ENCODE measurements at places on chromosomes 1 and 21.

DNA sequence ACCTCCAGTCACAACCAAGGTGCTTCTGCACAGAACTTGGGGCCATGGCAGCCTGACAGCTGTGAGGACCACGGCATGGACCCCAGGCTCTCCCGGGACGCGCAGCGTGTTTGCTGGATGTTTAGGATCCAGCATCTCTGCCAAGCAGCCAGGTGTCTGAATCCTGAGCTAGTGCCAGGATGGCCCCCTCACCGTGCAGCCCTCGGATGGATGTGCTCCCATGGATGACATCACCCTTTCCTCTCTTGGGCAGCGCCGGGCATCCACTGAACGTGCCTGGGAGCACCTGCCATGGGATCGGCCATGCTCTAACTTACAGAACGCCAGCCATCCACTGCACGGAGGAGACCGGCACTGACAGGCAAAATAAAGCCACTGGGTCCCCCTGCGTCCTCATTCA lies 53.9 kb downstream of the PRDM15 start:
- no peak for DNase-seq

DNA sequence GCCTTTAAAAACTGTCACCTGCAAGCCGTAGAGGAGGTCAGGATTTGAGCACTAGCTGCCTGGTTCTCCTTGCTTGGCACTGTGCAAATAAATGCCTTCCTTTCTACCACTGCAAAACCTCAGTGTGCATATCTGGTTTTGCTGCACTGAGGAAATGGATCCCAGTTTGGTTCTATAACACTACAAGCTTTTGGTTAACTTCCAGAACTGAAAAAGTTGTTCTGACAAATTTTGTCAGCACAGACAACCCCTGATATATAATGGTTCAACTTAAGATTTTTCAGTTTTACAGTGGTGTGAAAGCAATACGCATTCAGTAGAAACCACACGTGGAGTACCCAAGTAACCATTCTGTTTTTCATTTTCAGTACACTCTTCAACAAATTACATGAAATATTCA lies 29.8 kb upstream of the GALNT2 start:
- DNase-seq: no peak

DNA sequence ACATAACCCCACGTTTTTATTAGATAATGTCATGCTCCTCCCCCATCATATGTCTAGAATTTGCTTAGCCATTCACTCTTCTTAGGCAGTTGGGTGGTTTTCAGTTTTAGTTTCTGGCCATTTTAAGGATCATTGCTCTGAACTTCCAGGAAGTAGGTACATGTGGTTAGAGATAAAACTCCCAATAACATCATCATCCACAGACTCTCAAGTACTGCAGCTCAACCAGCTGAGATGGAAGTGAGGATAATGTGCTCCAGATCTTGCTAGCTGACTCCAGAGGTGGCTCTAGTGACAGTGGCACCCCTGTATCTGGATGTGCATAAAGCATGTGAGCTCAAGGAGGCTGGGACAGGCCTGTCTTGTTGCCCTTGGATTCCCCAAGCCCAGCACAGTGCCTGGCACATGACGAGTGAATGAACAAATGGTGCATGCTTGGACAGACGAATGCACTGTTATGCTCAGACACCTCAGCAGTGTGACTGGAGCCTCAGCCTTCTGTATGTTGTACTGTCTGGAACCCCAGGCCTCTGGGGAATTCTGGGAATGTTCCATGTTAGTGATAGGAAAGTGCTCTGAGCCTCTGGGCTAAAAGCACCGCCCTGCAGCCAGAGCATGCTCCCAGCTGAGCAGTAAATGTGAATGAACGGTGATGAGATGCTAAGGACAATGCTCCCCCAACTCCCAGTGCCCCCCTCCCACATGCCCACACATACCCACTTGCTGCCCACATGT lies 16.4 kb upstream of the KCNN3 start:
- DNase-seq: no peak

DNA sequence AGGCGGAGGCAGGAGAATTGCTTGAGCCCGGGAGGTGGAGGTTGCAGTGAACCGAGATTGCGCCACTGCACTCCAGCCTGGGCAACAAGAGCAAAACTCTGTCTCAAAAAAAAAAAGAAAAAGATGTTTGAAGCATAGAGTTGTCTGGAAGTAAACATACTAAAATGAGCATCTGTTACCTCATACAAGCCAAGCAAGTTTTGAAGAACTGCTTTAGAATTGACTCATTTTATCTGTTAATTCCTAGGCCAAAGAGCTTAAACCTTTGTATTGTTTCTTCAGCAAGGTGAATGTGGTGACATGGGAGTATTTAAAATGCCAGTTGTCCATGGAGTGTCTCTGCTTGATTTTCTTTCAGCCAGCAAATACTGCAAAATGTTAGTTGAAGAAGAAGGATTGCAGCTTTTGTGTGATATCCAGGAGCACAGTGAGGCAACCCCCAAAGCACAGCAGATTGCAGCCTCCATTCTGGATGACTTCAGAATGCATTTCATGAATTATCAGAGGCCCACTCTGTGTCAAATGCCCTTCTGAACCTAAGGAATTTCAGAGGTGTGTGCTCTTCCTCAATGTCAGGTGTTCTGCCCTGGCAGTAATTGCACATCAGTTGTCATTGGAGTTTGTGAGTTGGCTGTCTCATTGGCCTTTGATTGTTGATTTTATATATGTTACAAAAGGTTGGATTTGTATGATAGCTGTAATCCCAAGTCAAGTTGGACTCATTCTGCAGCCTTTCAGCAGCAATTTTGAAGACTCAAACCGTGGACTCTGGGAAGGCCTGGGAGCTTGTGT lies 28.9 kb downstream of the ECHDC2 start:
- no peak for DNase-seq

- DNase-seq: no peak
Observed at GRCh38 chr1:3789421-3790300, 6.6 kb downstream of the LRRC47 start.

DNA sequence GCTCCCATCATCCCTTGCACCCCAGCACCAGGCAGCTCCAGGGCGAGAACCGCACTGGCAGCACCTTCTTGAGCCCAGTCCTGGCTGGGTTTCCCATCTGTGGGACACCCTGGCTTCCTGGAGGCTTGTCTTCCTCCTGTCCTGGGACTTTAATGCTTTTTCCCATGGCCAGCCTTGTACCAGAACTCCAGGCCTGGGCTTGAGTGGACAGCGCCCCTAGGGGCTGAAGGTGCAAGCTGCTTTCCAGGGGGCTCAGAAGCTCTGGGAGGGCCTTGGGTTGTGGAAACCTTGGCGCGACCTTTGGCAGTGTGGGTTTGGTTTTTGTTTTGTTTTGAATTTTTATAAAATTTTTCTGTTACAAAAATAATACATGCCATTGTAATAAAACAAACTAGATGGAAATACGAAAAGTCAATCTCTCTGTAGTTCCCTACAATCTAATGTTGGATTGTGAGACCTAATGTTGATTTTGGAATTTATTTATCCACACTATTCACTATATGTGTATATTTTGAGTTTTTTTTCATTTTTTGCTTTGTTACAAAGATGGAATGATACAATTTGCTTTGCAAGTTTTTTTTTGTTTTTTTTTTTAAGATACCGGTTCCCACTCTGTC lies 33.8 kb upstream of the RPL11 start:
- peak; percentile 31 for DNase-seq

DNA sequence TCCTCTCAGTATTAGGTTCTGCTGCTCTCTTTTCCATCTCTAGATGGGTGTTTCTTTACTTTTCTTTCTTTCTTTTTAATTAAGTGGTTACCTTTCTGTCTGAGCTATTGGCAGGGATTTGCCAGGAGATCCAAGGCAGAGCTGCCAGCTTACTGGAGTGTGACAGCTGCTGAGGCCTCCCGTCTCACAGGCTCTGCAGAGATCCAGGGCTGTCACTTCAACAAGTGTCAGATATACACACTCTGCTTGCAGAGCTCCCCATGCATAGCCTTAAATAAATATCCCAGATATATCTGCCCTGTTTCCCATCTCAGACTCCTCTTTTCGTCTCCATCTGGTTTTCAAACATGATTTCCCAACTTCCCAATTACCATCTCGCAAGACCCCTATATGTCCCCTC lies 124.3 kb downstream of the NOS1AP start:
- DNase-seq: no peak

GRCh38 chr1:238466459-238466858 lies 575.7 kb upstream of the ZP4 start:
- DNase-seq: no peak

GRCh38 chr1:223745731-223746130 lies 33.4 kb downstream of the CAPN2 start:
- DNase-seq: no peak

DNA sequence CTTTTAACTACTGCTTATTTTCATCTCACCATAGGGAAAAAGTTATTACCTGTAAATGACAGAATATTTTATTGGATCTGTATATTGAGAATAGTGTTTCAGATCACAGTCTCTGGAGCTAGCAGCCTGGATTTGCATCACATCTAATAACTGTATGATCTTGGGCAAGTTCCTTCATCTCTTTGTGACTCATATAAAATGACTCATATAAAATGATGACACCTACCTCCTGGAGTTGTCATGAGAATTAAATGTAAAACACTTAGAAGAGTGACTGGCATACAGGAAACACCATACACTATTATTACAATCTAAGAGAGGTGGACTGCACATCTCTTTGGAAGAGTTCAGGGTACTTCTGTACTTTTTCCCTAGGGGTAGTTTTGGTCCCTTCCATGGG lies 421.3 kb downstream of the NEGR1 start:
- DNase-seq: no peak

- no peak for DNase-seq
Observed at GRCh38 chr1:25066256-25066655, 136.2 kb upstream of the RUNX3 start.

- no peak for DNase-seq
Observed at GRCh38 chr1:48560577-48560976, 88.6 kb upstream of the SPATA6 start.

DNA sequence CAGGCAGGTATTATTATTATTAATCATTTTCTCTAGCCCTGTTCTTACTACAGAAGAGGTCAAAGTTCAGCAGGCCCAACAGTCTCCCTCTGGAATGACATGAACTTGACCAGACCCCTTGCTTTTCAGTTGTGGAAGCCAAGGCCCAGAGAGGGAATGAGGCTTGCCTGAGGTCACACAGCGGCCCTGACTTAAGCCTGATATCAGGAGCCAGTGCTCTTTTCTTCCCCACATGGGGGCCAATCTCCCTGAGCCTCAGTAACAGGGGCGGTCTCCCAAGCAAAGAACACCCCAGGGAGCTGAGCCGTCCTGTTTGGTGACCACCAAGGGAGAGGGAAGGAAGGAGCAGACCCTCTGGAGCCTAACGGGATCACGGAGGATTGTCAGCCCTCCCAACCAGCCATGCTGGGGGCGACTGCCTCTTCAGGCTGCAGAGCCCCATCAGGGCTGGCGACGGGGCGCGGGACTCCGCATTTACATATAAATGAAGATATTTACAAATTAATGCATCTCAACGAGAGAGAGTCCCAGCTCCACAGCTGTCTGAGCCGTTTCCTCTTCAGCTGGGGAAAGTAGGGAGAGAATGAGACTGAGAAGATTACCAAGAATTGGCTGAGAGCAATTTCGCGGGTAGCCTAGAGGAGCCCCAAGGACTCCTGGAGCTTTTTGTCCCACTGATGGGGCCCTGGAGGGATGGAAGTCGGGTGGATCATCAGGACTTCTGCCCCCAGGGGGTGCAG lies 186.1 kb upstream of the KLHDC7A start:
- no peak for DNase-seq

DNA sequence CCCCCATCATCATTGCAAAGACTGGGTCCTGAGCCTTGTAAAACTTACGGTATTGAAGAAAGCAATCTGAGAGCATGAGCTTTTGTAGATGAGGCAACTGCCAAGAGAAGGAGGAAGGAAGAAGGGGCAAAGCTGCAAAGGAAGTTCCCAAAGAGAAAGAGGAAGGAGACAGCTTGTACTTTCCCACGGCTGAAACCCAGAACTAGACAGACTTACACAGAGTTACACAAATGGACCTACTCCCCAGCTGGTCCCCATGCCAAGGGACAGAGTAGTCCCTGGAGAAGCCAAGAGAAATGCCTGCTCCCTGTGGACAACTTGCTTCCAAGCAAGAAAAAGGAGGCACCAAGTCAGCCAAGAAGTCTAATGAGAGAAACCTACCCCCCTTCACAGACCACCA lies 22.6 kb downstream of the SLC5A9 start:
- DNase-seq: no peak

- DNase-seq: no peak
Observed at GRCh38 chr1:18326211-18326897, 154.4 kb upstream of the KLHDC7A start.

GRCh38 chr1:25683731-25684130 lies 67.1 kb downstream of the MAN1C1 start:
- DNase-seq: no peak

DNA sequence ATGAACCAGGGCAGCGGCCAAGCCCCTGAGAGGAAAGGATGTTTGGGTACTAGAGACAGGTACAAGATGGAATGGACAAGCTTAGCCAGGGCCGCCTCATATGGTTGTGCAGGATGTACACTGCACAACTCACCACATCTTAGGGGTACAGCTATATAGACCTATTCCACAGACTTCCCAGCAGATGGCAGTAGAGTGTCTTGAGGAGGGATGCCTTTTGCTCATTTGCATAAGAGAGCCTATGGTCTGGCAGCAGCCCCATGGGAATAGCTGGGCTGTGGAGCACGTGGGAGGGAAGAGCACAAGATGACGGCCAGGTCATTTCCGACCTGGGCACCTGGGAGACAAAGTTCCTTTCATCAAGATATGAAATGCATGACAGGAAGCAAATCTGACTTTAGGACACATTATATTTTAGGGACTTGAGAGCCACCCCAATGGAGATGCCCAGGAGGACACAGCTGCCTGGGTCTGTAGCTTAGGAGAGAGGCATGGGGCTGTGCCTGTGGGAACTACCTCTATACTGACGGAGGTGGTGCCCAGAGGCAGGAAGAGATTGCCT lies 215.5 kb downstream of the KCNJ6 start:
- peak; percentile 35 for DNase-seq

DNA sequence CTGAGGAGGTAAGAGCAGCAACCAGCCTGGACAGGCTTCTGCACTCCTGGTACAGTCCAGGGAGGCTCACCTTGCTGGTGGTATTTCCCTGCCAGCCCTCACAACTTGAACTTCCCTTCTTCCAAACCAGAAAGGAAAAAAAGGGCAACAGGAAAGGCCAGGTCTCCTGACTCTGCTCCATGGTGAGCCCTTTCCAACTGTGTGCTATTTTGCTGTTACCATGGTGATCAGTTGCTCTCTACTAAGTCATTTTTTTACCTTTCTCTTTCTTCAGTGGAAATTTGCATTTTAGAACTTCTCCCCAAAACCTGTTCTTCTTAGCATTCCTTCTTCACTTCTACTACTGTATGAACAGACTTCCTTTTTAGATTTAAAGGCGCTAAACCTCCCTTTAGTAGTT lies 164.3 kb downstream of the GRIK1 start:
- DNase-seq: no peak
